ENCODE measurements at places on chromosomes 5 and 9.

DNA sequence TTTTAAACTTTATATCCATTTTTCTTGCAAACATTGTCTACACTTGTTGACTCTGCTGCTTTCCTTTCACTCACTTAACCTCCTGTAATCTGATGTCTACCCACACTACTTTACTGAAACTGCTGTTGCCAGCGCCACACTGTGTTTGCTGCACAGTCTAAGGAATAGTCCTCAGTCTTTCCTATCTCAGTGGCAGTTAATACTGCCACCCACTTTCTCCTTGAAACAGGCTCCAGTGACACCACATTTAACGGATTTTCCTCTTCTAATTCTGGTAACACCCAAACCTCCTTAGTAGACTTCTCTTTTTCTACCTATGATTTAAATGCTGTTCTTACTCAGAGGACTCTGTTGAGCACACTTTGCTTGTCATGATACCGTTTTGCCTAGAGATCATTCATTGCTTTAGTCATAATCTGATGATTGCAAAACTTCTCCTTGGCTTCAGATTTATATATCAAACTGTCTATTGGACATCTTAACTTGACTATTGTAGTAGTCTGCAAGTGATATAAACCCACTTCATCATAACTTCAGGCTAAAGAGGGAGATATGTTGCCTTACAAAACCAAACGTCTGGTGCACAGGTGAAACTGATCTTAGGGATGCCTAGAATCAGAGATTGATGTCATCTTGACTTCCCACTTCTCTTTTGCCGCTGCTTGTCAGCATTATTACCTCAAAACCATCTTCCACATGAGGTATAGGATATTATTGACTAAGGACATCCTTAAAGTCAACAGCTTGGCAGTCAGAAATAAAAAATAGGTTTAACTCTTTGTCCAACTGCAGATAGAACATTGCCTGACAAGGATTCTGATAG is 94.1 kb downstream of the CDC42SE2 start:
- peak; percentile 54 for DNase-seq

DNA sequence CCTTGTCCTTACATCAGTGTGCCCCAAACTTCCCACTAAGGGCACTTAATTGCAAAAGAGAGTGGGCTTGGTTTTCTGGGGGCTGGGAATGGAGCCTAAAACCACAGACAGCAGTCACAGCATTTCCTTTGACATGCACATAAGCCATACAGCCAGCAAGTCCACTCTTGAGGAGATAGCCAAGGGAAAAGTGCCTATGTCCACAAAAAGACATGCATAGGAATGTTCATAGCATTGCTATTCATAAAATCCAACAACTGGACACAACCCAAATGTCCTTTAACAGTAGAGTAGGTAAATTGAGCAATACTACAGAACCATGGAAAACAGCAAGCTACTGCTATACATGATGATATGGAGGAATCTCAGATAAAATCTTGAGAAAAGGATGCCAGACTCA is 11.7 kb upstream of the FAT2 start:
- DNase-seq = no peak

- no peak for DNase-seq
These were observed 78.7 kb downstream of the NRG2 start for GRCh38 chr5:139964266-139964993.

GRCh38 chr5:98656125-98656795 is 117.2 kb upstream of the RGMB start:
- DNase-seq = no peak

DNA sequence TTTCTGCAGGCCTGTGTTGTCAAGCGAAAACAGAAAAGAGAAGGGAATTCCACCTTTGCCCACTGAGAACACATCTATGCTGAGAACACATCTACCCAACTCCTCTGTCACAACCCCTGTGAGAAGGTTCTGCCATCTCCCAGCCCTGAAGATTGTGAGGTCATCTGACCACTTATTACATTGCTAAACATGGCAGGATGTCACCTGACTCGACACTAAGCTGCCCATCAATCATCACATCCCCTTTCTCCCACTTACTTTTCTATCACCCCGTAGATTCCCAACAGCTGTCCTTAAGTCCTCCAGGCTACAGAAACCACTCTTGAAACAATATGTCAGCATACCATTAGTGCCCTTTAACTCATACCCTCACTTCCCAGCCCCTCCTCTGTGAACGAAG is 64.2 kb upstream of the PRSS3 start:
- DNase-seq = no peak

DNA sequence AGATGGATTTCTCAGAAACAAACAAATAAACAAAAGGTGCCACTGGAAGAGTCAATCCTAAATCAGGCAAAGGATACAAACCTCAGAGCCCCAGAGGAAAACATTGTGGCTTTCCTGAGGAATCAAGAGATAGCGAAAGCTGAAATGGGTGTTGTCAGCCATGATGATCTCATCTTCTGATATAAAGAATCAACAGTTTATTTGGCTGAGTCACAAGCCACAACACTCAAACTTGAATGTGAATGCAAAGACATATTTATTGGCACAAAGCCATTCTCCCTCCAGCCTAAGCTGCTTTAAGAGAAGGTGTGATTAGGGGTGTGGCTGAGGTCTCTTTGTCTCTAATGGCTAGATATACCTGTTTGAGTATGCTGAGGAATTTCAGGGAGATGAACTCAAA is 73.3 kb upstream of the NREP start:
- DNase-seq = no peak

- no peak for DNase-seq
These were observed 113.8 kb downstream of the MEF2C start for GRCh38 chr5:88769165-88769564.

GRCh38 chr9:100222674-100223073 is 123.6 kb downstream of the INVS start:
- DNase-seq = no peak

DNA sequence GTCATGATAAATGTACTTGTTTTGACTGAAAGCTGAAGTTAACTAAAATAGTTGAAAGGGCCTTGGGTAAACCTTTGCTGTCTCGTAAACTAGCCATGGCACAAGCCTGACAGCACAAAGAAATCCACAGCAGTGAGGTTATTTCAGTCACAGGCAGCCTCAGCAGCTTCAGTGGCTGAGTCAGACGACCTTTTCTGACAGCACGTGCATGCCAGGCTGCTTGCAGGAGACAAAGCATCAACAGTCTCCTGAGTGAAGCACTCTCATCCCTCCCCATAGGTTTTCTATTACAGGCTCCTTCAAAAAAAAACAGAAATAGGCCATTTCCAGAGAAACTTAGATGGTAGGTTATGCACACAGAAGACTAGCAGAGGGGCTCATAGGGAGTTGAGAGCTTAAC is 34.6 kb downstream of the OXCT1 start:
- peak; percentile 42 for DNase-seq

- peak; percentile 60 for DNase-seq
These were observed 27.8 kb upstream of the TNFSF8 start for GRCh38 chr9:114958021-114958843.

DNA sequence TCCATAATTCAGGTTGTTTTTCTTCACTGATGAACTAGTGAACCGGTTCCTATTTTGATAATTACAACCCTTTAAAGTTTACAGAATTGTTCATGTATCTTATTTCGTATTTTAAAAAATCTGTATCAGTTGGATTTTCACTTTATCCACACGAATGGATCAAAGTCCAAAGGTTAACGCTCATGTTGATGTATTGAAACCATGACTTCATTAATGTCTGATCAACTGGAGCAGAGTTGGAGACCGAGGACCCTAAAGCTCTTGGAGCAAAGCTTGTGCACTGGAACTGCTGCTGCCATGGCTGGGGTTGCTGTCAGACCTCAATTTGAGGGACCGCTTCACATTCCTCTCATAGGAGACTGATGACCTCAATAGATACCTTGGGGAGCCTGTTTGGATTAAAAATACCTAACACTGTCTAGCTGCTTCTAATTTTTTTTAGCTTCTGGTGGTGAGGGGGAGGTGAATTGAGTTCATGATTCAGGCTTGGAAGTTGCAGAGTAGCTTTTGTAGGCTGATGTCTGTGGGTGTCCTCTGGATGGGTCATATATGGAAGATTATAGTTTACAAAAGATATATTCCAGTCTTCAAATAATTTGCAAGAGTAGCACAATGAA is 45.1 kb downstream of the KIAA1958 start:
- no peak for DNase-seq

DNA sequence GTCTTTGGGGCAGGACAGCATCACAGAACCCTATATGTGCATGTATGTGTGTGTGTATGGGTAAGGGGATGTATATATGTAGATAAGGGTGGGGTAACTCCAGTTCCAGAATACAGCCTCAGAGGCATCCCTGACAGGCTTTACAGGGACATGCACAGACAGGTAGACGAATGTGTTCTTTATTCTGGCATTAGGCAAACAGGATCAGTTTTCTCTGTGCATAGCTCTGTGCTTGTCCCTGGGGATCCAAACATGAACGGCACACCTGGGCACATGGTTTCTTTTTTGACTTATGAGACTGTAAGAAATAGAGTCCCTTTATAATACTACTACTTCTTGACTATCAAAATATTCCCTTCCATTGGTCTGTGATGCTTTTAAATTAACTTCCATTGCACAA is 120.6 kb downstream of the TRIO start:
- DNase-seq = no peak

- DNase-seq = no peak
These were observed 2.8 kb upstream of the CCDC125 start for GRCh38 chr5:69335341-69335935.

- no peak for DNase-seq
These were observed 20.8 kb downstream of the UGT3A2 start for GRCh38 chr5:36045895-36046294.

DNA sequence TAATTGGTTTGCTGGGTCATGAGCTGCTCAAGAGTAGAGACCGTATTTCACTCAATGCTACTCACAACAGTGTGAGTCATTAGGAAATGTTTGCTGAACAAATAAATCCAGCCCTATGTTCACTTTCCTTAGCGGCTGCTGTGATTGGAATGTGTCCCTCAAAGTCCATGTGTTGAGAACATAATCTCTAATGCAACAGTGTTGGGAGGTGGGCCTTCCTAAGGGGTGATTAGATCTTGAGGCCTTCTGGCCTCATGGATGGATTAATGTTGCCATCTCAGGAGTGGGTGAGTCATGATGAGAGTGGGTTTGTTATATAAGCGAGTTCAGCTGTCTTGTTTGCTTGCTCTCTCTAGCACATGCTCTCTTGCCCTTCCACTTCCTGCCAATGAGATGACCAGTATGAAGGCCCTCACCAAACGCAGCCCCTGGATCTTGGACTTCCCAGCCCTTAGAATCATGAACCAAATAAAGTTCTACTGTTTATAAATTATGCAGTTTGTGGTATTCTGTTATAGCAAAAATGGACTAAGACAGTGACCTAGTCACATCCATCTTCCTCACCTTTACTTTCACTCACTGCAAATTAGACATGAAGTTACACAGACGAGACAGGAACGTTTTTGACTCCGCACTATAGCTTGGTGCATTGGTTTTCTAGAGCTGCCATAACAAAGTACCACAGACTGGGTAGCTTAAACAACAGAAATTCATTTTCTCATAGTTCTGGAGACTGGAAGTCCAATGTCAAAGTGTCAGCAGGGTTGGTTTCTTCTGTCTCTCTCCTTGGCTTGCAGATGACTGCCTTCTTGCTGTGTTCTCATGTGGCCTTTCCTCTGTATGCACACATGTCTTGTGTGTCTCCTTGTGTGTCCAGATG is 50.9 kb upstream of the FAM169A start:
- no peak for DNase-seq

DNA sequence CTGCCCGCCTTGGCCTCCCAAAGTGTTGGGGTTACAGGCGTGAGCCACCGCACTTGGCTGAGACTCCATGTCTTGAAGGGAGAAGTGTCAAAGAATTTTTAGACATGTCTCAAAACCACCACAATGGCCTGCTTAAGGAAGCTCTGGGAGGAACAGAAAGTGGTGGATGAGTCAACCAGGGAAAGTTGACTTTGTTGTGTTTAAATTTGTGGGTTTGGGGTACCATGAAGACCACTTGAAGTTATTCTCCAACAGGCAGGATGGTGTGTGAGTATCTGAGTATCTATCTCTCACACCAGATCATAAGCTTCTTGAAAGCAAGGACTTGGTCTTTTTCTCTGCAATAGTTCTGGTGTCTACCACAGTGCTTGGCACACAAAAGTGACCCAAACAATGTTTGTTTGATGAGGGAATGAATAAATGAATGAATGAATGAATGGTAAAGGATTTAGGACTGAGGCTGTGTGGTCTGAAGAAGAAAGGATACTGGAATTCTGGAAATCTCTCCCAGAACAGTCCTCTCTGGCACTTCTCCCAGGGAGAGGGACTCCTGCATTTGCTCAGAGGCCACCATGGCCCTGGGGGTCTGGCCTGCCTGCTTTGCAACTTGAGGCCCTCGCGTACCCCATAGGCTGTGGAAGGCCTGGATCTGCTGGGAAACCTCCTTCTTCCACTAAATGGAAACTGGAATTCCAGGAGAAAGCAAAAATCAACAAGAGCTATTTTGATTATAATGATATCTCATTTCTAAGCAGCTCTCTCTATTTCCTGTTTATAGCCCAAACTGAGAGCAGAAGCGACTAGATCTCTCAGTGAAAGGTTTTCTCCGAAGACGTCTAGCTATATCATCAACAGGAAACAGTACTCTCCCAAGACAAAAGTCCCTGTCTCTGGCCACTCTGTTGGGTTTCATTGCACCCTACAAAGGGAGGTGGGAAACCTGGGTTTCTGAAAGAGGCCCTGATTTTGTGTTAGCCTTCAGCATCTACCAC is 187.9 kb downstream of the PALM2AKAP2 start:
- DNase-seq = no peak

DNA sequence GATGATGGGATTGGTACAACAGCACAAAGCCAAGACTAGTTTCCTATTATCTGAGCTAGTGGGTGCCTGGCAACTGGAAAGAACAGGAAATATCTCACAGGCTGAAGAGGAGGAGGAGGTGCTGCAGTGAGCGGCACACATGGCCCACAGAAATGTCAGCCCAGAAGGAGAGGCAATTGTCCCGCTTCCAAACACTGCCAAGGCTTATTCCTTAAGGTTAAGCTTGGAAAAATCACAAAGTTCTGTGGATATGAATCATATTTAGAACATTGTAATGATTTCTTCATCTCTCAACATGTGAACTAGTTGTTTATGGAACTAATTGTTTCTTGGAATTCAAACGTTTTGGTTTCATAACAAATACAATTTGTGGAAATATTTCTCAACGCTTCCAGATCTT is 1019.5 kb upstream of the SEMA6A start:
- DNase-seq = no peak

DNA sequence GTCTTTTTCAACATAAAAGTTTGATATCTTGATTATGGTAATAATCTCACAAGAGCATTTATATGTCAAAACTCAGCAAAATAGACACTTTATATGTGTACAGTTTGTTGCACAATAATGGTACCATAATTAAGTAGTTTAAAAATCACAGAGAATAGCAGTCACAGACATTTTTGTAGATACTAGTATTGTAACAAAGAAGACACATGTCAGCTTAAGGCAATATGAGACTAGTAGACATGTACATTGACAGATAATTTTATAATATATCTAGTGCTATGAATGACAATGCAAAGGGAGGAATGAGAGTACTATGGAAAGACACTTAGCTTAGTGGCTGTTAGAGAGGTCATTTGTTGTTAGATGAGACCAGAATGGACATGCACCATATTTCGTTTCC is 1490.6 kb upstream of the CDH6 start:
- no peak for DNase-seq

- no peak for DNase-seq
These were observed 37.1 kb downstream of the FBXW11 start for GRCh38 chr5:171969288-171969880.

Data from stimulated activated CD8-positive, alpha-beta memory T cell treated with anti-CD3 and anti-CD28 coated beads, Interleukin-4, amount 100 ng/mL, for 48 hours (primary cell).